ENCODE measurements at places on chromosomes 4 and X.

DNA sequence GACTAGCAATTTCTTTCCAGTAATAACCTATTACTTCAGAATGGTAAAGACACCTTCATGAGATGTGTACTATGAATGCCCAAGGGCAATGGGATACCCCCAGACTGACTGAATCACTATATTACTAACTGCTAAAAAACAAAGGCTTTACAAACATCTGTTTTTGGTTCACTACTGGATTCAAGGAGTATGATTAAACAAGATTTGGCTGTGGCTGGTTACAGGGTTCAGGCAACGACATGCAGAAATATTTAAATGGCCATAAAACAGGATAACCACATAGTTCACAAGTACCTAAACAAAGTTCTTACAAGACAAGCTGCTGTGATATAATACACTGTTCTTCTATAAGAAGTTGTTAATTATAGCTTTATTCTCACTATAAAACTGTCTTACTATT lies 128.2 kb downstream of the FRYL start:
- DNase-seq: no peak

GRCh38 chrX:8939322-8939721 lies 94.6 kb downstream of the FAM9B start:
- no peak for DNase-seq

GRCh38 chr4:16783119-16783518 lies 115.3 kb downstream of the LDB2 start:
- no peak for DNase-seq

- DNase-seq: no peak
These were observed 11.0 kb upstream of the MAP7D3 start for GRCh38 chrX:136262243-136262642.

- no peak for DNase-seq
These were observed 210.7 kb upstream of the IGFBP7 start for GRCh38 chr4:57320849-57321248.

- DNase-seq: no peak
These were observed 189.2 kb upstream of the GK2 start for GRCh38 chr4:79597266-79597665.

- no peak for DNase-seq
These were observed 181.0 kb downstream of the GPAT3 start for GRCh38 chr4:83716874-83717273.

GRCh38 chr4:71765821-71766383 lies 18.0 kb downstream of the GC start:
- DNase-seq: no peak

- no peak for DNase-seq
These were observed 4.2 kb downstream of the LETM1 start for GRCh38 chr4:1851575-1852410.

DNA sequence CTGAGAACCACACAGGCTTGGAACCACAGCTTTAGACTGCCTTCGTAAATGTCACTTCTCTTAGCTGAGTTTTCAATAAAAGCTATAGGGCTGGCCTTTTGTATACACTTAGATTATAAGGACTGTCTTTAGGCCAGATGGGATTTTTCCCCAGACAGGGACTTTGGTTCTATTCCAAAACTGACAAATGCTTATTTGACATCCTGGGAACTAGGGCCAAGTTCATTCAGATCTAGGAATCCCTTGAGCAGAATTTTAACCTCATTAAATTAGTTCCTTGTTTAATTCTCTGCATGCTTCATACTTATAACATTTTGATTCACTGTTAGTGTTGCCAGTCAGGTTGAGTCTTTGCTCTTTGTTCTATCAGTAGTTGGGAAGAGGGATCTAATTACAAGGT lies 23.1 kb downstream of the ZRSR2 start:
- DNase-seq: no peak

DNA sequence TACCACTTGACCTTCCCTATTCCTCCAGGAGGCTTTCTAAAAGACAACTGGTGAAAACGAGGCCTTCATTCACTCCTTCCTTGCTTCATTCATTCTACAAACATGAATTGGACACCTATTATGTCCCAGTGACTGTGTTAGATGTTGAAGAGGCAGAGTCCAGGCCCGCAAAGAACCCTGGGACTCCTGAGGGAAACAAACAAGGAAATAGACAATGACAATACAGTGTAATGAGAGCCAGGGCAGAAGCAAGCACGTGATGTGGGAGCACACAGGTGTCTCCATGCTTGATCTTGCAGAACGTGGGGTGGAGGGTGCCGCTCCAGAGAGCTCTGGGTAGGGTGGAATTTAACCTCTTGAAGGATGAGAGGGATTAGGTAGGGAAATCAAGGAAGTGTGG lies 137.6 kb upstream of the KLF3 start:
- no peak for DNase-seq

- no peak for DNase-seq
These were observed 876.5 kb upstream of the INTU start for GRCh38 chr4:126756050-126756829.

- no peak for DNase-seq
These were observed 67.4 kb downstream of the EGF start for GRCh38 chr4:109979920-109980717.

DNA sequence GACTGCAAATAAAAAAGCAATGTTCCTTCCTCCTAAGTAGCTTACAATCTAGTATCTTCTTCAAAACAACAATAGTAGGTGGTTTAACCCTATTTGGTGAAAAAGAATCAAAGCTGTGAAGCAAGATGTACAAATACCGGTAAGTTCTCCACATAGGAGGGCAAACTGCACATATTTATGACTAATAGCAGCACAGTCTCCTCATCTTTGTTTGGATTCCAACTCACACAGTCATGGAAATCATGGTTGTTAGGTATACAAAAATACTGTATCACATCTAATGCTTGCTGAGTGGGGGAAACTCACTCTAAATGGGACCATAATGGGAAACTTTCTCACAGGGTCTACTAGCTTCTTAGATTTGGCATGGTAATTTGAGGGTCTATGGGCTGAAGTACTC lies 597.2 kb downstream of the INPP4B start:
- DNase-seq: no peak

DNA sequence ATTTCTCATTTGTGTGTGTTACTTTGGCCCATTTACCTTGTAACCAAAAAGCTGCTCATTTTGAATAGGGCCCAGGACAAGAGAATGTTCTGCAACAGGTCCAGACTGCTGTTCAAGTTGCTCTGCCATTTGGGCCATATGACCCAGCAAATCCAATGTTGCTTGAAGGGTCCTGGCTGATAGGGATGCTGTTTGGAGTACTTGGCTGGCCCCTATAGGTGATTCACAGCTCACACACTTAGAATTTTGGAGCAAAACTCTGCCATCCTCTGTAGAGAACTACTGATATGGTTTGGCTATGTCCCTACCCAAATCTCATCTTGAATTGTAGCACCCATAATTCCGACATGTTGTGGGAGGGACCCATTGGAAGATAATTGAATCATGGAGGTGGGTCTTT lies 131.5 kb downstream of the AASDH start:
- no peak for DNase-seq
